Stimulated activated CD8-positive, alpha-beta memory T cell treated with anti-CD3 and anti-CD28 coated beads, Interleukin-12 subunit alpha, Interleukin-12 subunit beta, amount 100 ng/mL, for 4 hours (primary cell): ENCODE measurements at places on chromosomes 7 and 10.

DNA sequence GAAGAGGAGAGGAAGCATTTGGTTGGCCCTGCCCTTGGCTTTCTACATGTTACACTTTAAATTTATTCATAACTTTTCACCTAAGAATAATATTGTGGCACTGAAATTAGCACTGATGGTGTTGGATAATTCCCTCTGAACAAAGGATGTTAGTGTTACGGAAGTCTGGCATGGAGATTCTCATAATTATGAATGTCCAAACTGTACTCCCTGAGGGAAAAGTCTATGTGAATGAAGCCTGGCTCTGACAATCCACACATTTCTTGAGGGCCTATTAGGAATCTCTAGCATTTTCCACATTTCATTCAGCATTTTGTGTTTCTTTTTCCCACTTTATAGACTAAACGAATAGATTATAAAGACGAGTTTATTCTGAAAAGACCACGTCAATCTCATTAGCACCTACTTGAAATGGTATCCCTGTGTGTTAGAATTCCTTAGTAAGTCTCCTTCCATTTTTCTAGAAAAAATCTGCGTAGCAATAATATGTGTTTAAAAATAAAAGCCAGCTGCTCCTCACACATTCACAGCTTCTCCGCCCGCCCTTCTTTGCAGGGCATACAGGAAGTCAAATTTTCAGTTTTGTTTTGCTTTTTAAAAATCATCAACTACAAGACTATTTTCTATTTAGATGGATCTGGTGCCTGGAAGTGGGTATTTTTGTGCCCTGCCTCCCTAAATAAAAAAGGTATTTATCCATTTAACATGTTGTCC is 131.8 kb upstream of the PALS2 start:
- no peak for DNase-seq

DNA sequence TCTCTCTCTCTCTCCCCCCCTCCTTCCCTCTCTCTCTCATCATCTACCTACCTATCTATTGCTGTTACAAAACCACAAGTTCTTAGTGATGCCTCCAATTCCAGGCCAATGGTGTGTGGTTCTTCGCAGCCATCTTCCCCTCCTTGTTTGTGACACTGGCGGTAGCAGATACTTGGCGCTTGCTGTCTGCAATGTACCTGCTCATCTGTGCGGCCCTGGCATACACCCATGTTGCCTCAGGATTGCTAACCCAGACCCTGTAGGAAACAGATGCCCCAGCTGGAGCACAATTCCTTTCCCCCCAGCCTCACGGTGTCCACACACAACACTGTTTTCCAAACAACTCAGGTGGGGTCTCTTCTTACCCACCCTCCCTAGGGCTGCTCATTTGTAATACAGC is 13.6 kb upstream of the DPYSL4 start:
- no peak for DNase-seq

GRCh38 chr7:79451580-79451979 is 1.9 kb downstream of the MAGI2 start:
- DNase-seq: no peak

DNA sequence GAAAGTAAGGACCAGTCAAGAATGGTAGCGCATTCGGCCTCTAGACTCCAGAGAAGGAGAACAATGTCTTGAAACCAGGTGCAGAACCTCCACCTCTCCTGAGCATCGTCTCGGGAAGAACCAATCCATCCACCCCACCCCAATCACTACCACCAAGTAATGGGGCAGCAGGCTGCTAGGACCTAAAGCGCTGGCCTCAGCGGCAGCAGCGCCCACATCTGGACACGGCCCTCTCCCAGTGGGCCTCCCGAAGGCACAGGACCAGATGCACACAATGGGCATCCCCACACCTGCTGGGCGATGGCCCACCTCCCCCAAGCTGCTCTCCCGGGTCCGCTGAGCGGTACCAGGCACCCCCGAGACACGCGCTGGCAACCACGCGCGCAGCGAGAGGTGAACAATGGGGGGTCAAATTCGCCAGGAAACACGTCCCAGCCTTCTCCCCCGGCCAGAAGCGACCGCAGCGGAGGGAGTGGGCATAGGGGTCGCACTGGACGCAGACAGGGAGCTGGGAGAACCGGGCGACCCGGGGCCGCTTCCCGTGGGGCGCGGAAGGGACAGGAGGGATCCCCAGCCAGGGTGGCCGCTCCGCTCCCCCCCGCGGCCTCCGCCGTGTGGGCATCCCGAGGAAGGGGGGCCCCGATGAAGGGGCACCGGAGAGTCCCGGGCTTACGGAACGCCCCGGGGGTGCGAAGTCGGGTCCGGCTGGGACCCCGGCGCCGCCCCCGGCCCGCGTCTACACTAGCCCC is 506 bp downstream of the CTTNBP2 start:
- DNase-seq: no peak

DNA sequence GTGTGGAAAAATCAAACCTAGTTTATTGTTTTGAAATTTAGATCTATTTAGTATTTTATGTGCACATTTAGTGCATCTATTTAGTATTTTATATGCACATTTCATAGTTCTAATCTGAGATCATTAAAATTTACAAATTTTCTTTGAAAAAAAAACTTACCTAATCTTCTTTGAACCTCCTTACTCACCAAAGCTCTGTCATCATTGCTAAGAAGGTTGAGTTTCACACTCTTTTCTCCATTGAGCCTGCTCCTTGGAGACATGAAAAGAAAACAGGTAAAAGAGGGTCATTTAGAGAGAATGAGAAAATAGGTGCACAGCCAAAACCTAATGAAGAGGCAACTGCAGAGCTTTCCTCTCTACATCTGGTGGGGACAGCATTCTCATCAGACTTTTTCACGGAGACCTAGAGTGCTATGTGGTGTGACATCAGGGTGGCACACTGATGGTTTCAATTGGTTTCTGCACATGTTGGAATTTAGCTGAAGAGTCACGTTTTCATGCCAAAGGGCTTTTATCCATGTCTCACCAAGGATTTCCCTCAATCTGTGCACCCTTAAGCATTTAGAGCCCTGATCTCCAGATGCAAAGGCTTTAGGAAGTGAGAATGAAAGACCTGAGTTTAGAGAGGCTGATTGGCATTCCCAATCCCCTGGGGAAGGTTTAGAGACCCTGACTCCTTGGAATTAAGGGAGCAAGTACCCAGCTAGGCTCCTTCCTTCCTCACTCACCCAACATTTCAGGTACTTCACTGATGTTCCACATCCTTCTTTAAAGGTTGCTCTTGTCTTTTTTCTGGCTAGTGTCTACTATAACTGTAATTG is 89.2 kb upstream of the CAPZA2 start:
- DNase-seq: no peak

DNA sequence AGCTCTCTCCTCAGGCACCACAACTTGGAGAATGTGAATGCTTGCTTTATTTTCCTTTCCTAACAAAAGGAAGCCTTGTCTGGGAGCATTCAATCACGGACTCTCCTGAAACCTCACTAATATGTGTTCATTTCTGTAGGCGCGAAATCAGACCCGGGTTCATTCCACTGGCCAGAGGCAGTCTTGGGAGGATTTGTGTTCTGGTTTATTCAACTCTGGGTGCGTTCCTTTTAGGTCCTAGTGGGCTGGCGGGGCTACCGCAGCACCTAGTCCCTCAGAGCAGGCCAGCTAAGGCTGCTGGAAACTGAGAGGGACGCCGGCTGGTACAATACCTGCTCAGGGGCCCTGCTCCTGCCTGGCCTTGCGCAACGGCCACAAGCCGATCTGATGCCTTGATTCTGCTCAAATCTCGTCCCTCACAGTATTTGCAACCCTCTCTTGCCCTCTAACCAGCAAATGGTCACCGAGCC is 7.5 kb downstream of the HOXA4 start:
- no peak for DNase-seq

DNA sequence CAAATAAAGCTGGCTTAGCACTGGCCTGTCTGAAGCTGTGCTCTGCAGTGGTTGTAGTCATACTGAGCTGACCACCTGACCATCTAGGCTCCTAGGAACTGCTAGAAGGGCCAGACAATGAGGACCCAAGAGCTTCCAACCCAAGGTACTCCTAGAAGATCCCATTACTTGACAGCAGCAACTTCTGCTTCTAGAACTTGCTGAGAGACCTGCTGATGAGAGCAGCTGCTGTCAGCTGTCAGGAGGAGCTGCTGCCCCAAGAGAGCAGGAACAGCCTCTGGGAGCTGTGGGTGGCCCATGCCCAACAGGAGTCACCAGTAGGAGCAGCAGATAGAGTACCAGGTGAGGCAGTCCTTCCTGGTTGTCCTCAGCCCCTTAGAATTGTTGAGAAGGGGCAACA is 70.2 kb downstream of the RBM20 start:
- no peak for DNase-seq

DNA sequence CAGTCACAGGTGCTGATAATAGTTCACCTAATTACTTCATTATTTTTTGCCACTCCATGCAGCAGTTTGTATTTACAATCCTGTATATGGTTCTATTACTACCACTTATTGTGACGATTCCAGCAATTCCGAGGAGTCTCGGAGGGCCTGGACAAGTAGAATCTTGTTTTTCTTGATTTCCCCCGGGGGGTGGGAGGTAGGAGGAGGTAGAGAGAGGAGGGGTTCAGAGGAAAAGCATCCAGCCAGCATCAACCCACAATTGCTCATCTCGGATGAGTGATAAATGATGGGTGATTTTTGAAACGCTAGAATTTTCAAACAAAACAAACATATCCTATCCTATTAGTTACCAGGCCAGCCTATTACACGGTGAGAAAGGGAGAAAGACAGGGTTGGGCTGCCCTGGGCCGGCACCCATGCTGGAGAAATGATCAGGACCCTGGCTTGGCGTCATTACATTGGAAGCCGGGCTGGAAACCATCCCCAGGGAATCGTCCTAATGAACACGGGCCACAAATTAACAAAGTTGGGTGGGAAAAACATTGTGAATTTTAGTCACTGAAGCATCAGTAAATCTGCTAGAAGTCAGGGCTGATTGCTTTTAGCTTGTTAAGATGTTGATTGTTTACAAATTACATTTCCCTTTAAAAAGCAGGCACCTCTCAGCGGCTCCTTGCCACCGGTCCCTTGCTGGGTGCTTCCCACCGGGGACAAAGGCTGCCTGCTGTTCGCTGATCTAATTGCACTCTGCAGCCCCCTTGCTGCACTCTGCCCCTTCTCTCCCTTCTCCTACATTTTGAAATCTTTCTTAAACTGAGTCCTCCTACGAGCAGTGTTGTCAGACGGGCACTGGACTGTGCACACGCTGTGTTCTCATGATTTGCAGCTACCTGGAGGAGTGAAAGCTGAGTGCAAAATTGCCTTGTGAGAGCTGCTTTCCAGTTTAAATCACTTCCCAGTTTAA is 95.5 kb downstream of the FAM204A start:
- DNase-seq: no peak

DNA sequence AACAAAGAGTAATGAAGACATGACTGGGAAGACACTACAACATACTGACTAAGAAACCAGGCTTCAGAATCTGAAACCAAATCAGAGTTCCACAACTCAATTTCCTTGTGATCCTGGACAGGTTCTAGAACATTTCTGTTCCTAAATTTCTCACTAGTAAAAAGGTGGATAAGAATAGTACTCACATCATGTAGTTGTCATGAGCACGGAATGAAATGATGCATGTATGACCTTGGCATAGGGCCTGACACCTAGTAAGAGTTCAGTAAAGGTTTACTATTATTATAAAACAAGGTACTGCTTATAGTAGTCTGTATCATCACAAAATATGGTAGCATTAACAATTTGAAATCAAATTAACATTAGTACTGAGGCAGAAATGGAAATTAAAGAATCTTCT is 19.9 kb downstream of the DOCK4 start:
- DNase-seq: no peak

DNA sequence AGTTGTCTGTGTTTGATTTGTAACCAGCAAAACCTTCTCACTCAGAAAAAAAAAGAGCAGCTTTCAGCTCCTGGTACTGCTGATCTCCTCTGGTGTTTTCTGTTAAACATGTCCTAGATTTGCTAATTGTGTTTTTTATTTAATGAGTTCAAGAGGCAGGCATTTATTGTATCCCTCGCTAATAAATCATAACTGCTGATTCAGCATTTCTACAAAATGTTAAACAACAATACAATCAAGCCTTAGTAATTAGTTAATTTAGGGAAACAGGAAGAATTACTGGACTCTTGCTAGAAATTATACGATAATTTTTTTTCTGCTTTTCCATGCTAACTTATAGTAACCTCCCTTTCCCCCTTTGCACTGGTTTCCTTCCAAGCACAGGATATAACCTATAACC is 66.8 kb upstream of the NRP1 start:
- no peak for DNase-seq

- DNase-seq: no peak
Observed at GRCh38 chr7:157404845-157405481, 68.2 kb downstream of the DNAJB6 start.

DNA sequence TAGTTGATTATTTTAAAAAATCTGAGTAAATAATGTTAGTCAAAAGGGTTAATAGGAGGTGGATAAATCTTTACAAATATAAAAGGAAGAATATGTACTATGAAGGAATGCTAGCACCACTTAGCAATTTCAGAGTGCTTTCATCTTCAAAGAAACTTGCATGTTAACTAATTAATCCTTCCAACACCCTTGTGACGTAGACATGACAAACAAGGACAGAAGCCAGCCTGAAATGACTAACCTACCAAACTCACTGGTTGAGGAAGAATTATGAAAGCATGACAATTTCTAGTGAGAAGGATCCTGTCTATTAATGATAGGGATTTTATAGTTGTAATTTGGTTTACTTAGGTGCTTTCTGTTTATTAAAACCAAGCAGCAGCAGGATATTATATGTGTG is 468.0 kb upstream of the FZD8 start:
- no peak for DNase-seq

GRCh38 chr10:70602665-70603448 is at the start of gene PRF1:
PRF1 (minus strand) TSS chr10:70602741; CDS start chr10:70600902, 1,839 bp downstream.
- DNase-seq: peak; percentile 78

- no peak for DNase-seq
Observed at GRCh38 chr7:21911341-21911875, 34.3 kb downstream of the CDCA7L start.

GRCh38 chr7:116101704-116102103 is 71.1 kb upstream of the TFEC start:
- DNase-seq: no peak

GRCh38 chr7:29013082-29013695 is 55.1 kb upstream of the TRIL start:
- DNase-seq: no peak

DNA sequence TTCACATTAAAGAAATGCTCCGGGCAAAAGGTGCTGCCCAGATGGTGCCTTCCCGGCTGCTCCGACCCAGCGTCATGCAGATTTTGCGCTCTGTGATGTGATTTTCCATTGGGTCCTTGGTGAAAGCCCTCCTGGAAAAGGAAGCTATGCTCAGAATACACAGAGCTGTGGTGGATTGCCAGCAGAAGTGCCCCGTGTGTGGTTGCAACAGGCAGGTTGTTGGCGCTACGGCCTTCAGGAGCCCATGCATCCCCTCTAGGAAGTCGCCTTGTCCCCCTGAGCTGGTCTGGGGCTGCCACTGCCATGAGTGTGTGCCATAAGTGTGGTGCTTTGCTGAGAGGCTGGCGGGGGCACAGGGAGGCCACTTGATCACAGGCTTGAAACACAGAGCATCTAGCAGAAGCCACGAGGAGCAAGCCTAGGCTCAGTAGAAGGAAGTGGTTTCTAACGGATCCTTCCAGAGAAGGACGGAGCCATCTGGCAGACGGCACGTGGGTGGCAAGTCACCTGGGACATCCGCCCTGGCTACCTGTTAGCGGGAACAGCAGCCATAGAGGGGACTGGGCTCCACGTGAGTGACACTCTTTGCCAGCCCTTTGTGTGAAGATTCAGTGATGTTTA is 210.9 kb downstream of the CUX1 start:
- DNase-seq: no peak
